ENCODE measurements at places on chromosomes 6 and 20.

GRCh38 chr6:121516331-121516730, 80.9 kb downstream of the GJA1 start:
- no peak for DNase-seq

DNA sequence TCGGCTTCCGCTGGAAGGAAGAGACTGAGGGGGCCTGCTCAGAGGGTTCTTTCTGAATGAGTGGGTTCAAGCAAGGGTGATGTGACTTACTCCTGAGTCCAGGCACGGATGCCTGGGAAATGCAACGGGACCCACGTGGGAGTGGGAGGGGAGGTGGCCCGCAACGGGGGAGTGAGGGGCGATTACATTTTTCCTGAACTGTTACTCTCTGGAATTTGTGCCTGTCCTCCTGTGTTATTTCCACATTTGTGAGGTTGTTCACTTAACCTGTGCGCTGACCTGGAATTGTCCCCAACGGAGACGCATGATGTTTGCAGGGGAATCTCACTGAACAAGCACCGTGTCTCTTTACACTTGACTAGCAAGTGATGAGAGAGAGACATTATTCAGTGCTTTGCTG, 209.4 kb downstream of the CDH4 start:
- DNase-seq = no peak

DNA sequence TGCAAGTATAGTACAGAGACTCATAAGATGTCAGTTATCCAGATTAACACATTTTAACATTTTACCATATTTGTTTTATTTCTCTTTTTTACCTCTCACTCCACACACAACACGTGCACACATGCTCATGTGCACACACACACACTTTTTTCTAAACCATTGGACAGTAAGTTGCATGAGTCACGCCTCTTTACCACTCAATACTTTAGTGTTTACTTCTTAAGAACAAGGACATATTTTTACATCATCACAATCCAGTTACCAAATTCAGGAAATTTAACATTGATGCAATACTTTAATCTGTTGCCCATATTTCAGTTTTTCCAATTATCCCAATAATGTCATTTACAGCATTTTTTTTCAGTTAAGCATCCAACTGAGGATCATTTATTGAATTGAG, 109.0 kb downstream of the RIN2 start:
- no peak for DNase-seq

- DNase-seq = no peak
Measured at GRCh38 chr20:57450931-57451330, 59.7 kb downstream of the RBM38 start.

DNA sequence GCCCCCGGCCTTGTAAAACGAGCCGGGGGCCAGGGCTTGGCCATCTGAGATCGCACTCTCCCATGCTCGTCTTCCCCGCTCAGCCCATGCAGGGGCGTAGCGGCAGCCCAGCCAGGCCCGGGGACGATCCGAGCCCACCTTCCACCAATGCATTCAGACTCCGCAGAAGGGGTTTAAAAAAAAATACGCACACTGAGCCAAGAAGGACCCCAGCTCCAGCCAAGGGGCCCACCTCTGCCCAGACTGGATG, 320 bp downstream of the GSTA4 start:
- DNase-seq = peak; percentile 24

DNA sequence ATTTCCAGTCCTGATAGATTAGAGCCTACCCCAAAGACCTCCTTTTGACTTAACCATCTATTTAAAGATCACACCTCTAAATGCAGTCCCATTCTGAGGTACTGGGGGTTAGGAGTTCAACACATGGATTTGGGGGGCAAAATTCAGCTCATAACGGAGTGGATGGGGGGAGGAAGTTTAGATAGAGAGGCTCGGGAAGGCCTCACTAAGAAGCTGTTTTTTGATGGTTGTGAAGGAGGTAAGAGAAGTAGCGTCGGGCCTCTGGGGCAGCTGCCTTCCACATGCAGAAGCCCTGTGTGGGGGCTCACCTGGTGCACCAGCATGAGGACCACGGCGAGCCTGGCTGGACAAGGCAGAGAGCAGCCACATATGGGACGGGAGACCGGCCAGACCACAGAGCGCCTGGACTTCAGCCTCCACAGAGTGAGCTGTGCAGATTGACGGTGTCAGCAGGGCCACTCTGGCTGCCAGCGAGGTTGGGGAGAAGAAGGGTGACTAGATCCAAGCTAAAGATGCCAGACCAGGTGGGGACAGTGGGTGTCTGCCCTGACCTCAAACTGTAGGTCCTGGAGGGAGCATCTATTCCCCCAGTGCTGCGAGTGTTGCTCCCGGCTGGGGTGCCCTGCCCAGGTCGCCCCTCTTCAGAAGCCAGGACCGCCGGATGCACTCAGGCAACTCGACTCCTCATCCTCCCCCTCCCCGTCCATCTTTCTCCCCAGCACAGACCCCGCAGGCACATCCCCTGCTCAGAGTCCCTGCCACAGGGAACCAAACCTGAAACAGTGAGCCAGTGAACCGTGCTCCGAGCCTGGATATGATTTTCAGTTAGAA, 5.1 kb upstream of the SYNJ2 start:
- DNase-seq = no peak

- DNase-seq = no peak
Measured at GRCh38 chr20:61371501-61372136, 119.6 kb downstream of the CDH4 start.

GRCh38 chr6:116352515-116353471, 18.0 kb upstream of the DSE start:
- no peak for DNase-seq

DNA sequence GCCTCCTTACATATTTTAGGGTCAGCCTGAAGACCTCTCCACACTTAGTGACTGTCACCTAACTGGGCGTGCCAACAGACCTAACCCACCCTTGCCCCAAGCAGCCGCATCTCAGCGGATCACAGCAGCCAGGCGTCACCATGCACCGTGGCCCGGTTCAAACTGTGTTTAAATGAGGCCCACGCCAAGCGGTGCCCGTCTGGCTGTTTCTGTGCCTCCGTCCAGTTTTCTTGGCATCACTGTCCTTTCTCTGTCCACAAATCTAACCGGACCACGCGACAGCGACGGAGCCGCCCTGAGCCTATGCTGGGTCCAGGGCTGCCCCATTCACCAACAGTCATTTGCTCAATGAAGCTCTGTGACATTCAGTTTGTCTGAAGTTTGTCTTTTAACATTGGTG, 393.3 kb downstream of the THBS2 start:
- no peak for DNase-seq

DNA sequence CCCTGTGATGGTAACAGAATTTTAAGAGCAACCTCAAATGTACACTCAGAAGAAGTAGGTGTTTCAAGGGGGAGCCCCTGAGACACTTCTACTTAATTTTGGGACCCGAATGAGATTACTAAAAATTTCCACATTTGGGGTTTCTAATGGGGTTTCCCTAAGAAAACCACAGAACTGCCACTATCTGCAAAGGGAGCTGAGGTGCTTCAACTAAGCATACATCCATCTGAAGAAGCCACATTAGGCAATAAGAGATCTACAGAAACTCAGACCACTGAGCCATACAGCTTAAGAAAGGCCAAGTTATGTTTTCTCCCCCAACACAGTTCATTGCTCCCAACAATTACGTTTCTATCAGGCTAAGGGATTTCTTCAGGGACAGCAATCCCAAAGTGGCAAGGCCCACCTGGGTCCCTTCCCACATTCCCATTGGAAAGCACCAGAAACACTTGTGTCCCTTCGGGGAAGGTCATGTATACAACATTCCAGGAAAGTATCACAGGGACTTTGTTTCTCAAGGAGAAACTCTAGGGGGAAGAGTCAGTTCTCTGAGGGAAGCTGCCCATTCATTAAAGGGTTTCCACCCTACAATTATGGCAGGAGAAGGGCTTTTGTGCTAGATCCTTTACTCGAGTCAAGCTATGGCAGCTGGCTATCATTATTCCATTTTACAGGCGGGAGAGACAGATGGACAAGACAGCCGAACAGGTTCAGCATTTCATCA, 5.0 kb downstream of the BCL2L1 start:
- peak; percentile 52 for DNase-seq

DNA sequence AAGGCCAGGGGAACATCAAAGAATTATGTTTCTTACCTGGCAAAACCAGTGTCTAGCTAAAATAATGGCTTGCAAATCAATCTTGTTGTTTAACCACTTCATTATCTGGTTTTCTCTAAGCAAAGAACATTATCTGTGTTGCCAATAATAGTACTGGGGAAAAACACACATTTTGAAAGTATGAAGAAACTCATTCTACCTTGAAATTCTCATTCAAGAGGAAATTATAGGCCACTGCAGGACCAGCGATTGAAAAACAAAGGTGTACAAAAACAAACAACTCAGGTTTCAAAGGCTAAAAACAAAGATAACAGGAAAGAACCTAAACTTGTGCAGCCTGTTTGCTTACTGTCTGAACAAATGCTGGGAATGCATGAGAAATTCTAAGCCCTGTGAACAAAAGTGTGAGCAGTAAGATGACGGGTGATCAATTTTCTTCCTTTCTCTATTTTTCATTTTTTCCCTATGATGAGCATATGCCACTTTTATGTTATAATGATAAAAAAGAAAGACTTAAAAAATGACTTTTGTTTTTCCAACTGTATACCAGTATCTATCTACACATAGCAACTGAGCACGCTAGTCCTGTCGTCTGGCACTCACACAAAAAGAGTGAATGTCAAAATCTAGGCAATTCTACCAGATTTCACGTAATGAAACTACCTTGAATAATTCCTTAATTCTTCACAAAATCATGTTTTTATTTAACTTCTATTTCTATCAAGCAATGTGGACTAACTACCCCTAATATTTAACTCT, 117.9 kb downstream of the SGK1 start:
- no peak for DNase-seq

DNA sequence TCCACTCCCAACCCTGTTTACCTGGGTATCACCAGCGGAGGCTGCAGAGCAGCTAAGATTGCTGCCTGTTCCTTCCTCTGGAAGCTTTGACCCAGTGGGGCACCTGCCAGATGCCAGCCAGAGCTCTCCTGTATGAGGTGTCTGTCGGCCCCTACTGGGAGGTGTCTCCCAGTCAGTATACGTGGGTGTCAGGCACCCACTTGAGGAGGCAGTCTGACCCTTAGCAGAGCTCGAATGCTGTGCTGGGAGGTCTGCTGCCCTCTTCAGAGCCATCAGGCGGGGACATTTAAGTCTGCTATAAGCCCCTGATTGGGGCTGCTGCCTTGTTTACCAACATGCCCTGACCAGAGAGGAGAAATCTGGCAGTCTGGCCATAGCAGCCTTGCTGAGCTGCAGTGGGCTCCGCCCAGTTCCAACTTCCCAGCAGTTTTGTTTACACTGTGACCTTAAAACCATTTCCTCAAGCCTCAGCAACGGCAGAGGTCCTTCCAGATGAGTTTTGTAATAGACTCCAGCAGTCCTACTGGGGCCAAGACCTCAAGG, 2.8 kb downstream of the RAET1E start:
- DNase-seq = no peak

GRCh38 chr20:17438436-17439039, 92.6 kb downstream of the BFSP1 start:
- DNase-seq = no peak

- DNase-seq = no peak
Measured at GRCh38 chr6:109687271-109687761, 3.7 kb downstream of the AK9 start.

DNA sequence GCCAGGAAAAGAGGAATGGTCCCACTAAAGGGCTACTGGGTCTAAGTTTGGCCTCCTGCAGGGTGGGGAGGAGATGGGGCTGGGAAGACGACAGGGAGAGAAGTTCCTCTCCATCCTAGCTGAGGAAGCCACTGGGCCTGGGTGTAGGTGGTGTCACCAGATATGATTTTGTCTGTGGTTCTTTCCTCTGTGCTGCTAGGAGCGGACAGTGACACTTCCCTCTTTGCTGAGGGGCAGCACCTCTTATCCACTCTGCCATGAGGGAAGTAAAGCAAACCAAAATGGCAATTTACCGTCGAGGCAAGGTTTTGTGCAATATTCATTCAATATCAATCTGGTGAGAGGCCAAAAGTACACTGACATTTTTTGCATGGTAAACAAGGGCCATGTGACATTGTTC, 33.0 kb upstream of the NR2E1 start:
- DNase-seq = no peak

- no peak for DNase-seq
Measured at GRCh38 chr20:60484316-60484715, 526.1 kb downstream of the CDH26 start.

DNA sequence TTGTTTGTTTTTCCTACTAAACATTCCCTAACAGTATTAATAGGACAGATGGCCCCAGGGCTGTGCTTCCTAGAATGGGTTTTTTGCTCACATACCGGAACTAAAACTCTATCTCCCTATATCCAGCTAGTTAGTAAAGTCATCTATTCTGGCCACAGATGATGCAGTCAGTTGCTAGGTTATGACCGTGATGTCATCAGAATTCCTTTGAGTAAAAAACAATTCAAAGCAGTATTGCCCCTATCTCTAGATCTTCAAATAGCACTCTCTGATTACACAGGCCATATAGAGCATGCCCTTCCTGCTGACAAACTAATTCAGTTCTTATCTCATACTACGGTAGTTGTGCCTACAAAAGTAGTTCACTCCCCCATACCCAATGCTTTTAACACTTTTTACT, 17.9 kb upstream of the ZNF451 start:
- DNase-seq = no peak

DNA sequence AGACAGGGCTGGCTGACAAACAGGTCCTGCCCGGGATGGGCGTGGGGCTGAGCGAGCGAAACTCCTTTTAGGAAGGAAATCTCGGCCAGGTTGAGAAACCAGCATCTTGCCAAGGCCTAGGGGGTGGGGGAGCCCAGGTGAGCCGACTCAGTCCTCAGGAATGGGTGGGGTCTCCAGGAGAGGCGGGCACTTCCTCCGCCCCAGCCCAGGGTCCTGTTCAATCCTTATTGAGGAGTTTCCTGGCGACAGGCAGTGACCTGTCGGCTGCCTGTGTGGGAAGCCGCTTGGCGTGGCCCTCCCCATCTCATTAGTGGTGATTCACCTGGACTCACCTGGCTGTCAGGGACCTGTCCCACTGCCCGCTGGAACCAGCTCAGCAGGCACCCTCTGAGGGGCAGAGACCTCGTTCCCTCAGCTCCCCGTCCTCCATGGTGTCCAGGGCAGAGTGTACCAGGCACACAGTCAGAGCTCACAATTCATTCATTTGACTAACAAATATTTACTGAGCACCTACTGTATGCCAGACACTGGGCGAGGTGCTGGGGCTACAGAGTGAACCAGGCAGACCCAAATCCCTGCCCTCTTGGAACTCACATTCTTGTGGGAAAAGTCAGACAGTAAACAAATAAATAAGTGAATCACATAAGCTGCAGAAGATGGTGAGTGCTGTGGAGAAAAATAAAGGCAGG, 51.1 kb downstream of the FGD2 start:
- no peak for DNase-seq

- DNase-seq = no peak
Measured at GRCh38 chr20:15196547-15197255, 859.3 kb upstream of the FLRT3 start.

DNA sequence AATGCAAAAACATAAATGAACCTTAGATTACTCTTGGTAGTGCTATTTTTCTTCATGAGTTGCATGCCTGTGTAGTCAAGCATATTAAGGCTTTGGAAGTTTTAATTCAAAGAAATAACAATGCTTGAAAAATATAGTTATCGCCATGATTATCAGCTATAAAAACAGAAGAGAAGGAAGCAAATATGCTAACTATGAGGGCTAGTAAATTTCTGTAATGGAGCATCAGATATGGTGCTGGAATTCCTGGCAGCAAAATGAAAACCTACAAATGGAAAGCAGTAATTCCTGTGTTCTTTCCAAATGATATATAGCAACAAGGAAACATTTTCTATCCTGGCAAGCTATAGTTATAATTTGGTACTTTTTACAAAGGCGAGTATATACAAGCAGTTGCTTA, 29.7 kb downstream of the DOP1A start:
- DNase-seq = no peak

- DNase-seq = no peak
Measured at GRCh38 chr6:156634951-156635371, 142.2 kb upstream of the ARID1B start.

- DNase-seq = no peak
Measured at GRCh38 chr6:106253731-106254130, 71.8 kb downstream of the ATG5 start.
